ENCODE measurements at places on chromosomes 2 and 18.

DNA sequence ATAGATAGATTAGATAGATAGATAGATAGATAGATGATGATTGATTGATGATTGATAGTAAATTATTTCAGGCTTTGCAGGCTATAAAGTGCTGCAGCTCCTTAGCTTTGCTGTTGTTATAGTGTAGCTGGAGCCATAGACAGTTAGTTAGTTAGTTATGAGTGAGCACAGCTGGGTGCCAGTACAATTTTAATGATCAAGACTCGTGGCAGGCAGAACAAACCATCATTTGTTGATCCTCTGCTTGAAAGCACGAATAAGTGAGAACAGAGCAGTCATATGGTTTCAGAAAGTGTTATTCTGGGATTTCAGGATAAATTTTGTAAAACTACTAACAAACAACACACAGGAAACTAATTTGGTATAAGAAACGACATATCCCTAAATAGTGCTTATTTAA lies 53.9 kb downstream of the THOC1 start:
- DNase-seq: no peak

- DNase-seq: no peak
Observed at GRCh38 chr2:5442736-5443135, 249.4 kb upstream of the SOX11 start.

DNA sequence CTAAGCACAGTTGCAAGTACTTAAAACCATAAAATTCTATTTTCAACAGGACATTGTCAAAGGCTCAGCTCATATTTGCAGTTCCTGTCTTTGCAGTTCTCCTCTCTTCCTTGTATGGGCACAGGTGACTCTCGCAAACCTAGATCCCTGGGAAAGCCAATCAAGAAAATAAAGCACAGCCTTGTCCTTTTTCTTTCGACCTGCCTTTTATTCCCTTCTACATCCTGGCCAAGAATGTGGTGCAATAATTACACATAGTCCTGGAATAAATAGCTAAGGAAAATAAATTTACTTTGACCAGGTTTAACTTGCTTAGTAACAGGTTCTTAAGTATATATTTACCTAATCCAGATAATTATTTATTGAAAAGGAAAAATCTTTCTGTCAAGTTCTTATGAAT lies 20.2 kb downstream of the ATG16L1 start:
- DNase-seq: no peak

DNA sequence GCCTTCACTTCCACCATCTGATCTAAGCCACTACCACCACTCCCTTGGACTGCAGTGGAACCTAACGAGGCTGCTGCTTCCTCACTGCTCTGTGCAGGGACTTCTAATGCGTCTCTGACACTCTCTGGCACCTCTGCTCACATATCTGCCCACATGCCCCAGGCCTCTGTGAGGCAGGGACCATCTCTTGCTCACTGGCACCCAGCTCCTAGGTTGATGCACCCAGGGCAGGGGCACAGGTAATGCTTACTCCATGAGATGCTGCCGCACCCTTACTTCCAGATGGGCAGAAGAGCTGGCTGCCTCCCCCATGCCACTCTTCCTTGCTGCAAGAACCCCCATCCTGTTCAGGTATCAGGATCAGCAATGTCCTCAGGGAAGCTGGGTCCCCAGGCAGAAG lies 294.0 kb upstream of the HS6ST1 start:
- no peak for DNase-seq

DNA sequence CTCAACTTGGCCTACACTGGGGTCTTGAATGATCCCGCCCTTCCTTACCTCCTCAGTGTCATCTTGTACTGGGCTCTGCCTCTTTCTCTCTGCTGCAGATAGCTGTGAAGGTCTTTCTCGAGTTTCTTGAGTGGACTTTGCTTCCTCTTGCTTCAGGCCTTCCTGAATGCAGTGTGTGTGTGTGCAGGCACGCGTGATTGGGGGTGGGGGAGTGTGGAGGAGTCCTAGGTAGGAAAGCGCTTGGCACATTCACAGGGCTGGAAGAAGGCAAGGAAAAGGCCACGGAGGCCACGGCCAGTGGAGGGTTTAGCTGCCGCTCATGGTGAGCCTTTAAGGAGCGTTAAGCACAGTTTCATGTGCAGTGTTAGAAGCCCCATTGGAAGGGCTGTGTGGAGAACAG lies 5.5 kb downstream of the RALB start:
- DNase-seq: no peak
